NCI-H187 treated with DMSO at 0.1 percent for 48 hours (cell line): ENCODE measurements at places on chromosomes 4 and X.

- DNase-seq: no peak
Observed at GRCh38 chr4:124423160-124423559, 289.4 kb downstream of the ANKRD50 start.

GRCh38 chrX:108614616-108615015, 121.7 kb downstream of the IRS4 start:
- no peak for DNase-seq

DNA sequence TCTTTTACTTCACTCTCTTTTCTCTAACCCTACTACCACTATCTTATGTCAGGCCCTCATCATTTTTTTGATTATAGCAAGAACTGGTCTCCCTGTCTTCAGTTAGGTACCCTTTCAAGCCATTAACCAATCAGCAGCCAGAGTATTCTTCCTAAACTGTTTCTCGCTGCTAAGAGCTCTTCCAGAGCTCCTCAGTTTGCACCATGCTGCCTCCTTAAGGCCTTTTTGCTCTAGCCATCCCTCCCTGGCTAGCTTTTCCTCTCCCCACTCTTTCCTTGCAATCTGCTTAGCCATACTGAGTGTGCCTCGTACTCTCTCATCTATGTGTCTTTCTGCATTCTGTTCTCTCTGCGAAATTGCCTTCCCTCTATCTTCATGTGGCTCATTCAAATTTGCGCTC, 32.9 kb downstream of the KIF4A start:
- no peak for DNase-seq

GRCh38 chr4:2320152-2320551, 58.2 kb upstream of the MXD4 start:
- DNase-seq: no peak

DNA sequence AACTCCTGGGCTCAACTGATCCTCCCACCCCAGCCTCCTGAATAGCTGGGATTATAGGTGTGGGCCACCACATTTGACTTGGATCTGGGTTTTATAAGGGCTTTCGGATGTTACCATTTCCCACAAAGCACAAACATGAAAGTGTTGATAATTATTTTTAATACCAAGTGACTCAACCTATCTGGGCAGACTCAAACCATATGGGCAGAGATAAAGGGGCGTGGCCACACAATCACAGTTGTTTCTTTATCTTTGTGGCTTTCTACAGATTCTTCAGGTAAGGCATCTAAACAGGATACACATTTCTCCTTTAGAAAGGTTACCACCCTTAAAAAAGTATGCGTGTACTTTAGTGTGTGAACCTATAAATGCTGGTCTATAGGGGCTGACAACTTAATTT, 122.5 kb downstream of the ZNF827 start:
- DNase-seq: no peak

DNA sequence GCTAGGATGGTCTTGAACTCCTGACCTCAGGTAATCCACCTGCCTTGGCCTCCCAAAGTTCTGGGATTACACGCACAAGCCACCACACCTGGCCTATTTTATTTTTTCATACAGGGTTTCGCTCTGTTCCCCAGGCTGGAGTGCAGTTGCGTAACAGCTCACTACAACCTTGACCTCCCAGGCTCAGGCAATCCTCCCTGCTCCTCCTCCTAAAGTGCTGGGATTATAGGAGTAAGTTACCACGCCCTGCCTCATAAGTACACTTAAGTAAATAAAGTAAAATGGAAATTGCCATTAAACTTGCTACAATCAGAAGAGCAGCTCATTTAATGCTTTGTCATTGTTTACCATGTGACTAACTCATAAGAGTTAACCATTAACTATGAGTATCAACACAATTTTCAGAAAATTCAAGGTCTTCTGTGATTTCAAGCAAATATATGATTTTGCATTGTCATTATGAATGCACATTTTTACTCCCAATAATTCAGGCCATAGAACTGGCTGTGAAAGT, 12.3 kb downstream of the UGDH start:
- no peak for DNase-seq

DNA sequence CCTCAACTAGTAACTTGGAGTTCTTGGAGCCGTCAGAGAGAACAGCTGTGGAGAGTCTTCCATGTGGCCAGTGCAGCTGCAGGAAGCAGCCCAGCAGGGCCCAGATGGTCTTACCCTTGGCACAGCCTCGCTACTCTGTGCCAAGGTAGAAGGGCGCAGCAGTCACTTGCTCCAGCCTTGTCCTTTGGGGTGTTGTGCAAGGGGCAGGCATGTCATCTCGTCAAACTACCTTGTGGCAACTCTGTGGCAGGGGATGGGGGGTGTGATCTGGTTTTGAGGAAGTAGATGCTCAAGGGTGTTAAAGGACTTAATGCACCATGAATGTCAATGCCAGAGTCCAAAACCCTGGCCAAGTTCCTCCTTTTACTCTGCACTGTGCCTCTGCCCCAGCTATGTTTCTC, 34.2 kb upstream of the TBC1D14 start:
- DNase-seq: no peak

GRCh38 chr4:19631814-19632213, 619.9 kb upstream of the SLIT2 start:
- DNase-seq: no peak

DNA sequence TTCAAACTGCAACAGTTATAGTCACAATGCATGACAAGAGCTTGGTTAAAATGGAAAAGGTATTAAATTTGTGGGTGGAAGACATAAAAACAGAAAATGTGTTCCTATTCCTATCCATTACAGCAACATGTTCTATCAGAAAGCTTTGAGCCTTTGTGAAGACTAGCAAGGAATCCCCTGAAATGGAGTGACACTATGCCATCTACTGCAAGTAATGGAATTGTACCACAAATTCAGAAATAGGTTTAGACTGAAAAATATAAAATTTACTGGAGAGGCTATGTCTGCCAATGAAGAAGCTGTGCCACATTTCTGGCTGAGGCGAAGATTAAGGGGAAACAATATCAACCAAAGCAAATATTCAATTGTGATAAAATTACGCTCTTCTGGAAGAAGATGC, 247.9 kb downstream of the ADAM29 start:
- DNase-seq: no peak

- no peak for DNase-seq
Observed at GRCh38 chrX:47573341-47574075, 8.7 kb upstream of the TIMP1 start.

DNA sequence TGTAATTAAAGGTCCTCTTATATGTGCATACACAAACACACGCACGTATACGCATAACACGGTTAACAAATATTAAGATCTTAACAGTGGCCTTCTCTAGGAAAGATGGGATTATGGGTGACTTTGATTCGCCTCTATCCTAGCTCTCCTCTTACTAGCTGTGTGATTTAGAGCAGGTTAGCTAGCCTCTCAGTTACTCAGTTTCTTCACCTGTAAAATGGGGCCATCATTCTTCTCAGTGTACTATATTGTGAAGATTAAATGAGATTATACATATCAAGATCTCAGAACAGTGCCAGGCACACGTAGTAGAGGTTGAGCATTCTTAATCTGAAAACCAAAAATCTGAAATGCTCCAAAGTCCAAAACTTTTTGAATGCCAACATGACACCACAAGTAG, 159.3 kb downstream of the BCOR start:
- no peak for DNase-seq

DNA sequence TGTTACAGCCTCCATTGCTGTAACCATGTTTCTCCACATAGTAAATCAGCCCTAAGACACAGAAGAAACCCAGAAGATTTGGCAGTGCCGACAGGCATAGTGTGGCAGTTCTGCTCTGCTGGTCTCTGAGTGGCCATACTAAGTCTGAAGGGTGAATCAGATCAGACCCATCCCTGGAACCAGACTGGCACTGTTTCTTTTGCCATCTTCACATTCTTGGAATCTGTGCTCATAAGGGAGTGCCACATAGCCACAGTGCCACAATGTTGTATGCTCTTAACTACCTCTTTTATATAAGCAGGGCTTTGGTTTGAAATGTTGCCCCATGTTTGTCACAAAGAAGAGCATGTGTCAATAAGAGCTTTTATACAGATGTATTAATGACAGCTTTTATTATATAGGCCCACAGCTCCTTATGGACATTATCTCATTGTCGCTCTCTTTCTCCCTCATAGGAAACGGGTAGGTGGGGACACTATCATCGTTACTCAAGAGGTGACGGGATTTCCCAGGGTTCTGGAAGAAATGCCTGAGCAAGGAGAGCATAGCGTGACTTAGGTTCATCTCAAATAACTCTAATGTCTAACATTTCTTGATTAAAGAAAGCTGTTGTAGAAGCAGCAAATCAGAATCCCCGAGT, 128.2 kb downstream of the CBR4 start:
- no peak for DNase-seq

- no peak for DNase-seq
Observed at GRCh38 chr4:181952478-181952877, 290.7 kb upstream of the TENM3 start.

GRCh38 chrX:386768-387575, at the start of gene PPP2R3B:
Gene PPP2R3B (minus strand): TSS chrX:386907. CDS start chrX:386691, 216 bp downstream.
- DNase-seq: no peak

- DNase-seq: no peak
Observed at GRCh38 chr4:65918212-65918611, 247.9 kb upstream of the EPHA5 start.

DNA sequence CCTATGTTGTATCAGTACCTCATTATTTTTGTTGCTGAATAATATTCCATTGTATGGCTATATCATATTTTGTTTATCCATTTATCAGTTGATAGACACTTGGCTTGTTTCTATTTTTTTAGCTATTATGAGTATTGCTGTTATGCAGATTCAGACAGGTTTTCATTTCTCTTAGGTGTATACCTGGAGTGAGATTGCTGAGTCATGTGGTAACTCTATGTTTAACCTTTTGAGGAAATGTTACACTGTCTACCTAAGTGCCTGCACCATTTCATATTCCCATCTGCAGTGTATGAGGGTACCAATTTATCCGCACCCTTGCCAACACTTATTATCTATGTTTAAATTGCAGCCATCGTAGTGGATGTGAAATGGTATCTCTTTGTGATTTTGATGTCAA, 43.0 kb upstream of the SH3RF1 start:
- DNase-seq: no peak

DNA sequence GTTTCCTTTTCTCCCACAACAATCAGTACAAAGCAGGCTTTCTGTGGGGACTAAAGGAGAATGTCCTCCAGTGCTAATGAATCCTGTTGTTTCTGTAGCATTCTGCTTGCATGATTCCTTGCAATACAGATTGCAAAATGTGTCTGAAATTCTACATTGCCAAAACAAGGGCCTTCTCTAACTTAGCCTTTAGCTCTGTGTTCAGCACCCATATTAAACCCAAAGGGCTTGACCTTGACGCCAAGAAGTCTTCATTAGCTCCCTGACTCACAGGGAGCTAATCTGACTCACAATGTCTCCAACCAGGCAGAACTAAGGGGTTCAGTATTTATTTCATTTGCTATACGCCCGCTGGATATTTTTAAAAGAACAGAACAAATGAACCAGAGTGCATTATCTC, 241.4 kb upstream of the CLNK start:
- DNase-seq: no peak

GRCh38 chr4:68348577-68348976, 1.3 kb downstream of the YTHDC1 start:
- no peak for DNase-seq

- DNase-seq: no peak
Observed at GRCh38 chrX:7941390-7942042, 14.3 kb upstream of the PNPLA4 start.

GRCh38 chr4:115770046-115770543, 656.7 kb upstream of the NDST4 start:
- no peak for DNase-seq

DNA sequence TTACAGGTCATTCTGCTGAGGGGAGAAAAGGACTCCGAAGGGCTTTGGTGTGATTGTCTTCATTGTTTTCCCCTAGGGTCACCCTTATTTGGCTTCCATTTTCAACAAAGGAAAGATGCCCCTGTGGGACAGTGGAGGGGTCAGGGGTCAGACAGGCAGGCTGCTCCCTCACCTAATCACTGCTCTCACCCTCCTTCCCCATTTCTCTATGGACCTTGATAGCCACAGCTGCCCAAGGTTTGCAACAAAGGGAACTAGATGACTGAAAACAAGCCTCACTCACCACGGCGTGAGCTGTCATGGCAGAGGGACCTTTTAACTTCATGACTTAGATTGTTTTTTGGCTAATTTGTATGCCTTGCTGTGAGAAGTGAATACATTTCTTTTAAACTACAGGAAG, 40.7 kb downstream of the C4orf51 start:
- DNase-seq: no peak

GRCh38 chrX:20217271-20217670, 49.4 kb downstream of the RPS6KA3 start:
- DNase-seq: no peak

- no peak for DNase-seq
Observed at GRCh38 chr4:8910100-8910821, 38.6 kb upstream of the HMX1 start.

DNA sequence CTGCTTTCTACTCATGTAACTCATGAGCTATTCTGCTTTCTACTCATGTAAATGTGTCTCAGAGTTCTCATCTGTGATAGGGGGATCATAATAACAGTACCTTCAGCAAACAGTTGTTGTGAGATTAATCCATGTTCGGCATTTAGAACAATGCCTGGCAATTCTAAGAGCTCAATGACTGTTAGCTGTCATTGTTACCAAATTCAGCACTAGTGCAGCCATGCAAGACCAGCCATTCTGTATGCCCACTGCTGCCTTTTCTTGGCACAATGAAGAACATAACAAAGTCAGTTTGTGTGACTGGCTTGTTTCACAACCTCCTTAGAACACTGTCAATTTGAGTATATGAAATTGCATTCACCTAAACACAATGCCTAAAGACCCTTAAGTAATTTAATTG, 163.2 kb downstream of the ANK2 start:
- DNase-seq: no peak

- no peak for DNase-seq
Observed at GRCh38 chr4:183596067-183596757, 62.8 kb downstream of the RWDD4 start.

DNA sequence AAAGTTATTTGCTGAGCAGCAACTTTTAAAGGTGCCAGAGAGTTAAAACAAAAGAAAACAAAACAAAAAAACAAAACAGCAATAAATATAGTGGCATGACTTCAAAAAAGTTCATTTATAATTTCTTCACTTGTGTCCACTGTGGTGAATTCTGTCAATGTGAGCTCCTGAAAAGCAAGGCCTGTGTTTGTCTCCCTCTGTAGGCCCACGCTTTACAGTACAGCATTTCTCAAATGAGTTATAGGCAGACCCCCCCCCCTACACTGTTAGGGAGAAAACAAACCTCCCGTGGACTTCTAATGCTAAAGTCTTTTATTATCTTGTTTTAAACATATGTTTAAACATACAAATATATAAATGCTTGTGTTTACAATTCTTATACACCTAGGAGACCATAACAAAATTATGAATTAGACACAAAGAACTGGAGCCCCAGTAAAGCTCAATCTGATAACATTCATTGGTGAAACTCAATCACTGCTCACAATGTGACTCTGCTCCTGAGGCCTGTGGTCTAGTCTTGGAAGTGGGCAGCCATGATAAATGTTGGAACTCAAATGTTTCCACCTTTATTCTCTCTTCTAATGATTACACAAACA, 47.0 kb upstream of the SCOC start:
- no peak for DNase-seq

- DNase-seq: no peak
Observed at GRCh38 chrX:18961686-18962085, 22.2 kb downstream of the PHKA2 start.
